ENCODE measurements at places on chromosomes 12 and 14. TPM values are rescaled to one million over a fixed set of nuclear protein-coding genes. Genes with fewer than 3 reads are reported as not detected.
A peak's percentile ranks its signal among the peaks of the same experiment; 100 is the strongest.

Gene KRT82
- not detected for total RNA-seq

GRCh38 chr14:20624495-20625070 lies 16.9 kb downstream of the OR6S1 start:
- no peaks in the 10 kb centered on the region for H3K4me1 ChIP-seq
- no peak overlapping the region for H3K27ac ChIP-seq
- DNase-seq = no peak
- no peaks in the 10 kb centered on the region for H3K36me3 ChIP-seq
- peak overlapping the region; percentile 90 for H3K4me3 ChIP-seq

GRCh38 chr14:24241829-24242443 lies 487 bp downstream of the TINF2 start:
- no peaks in the 10 kb centered on the region for H3K27me3 ChIP-seq
- H3K27ac ChIP-seq = peak overlapping the region; percentile 84
- H3K36me3 ChIP-seq = peaks cover 36% of the 10 kb centered on the region
- H3K4me1 ChIP-seq = peaks cover 4% of the 10 kb centered on the region
- peak; percentile 94 for DNase-seq

DNA sequence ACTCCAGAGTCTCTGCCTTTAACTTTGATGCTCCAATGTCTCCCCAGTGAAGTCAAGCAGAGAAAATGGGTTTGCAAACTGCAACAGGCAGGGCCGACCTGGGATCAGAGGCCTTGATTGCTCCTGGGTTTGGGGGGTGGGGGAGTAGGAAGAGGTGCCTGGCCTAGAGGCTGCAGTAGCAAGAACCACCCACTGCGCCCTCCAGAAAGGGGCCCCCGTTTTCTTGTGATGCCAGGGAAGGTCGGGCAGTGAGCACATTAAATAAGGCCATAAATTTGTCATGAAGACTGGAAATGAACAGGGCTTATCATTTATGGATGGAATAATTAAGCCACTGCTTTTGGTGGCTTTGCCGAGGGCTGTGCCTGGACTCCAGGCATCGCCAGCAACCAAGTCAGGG lies 38.2 kb upstream of the FAM222A start:
- H3K4me3 ChIP-seq = no peak overlapping the region
- no peaks in the 10 kb centered on the region for H3K4me1 ChIP-seq
- no peak for DNase-seq
- H3K27ac ChIP-seq = no peak overlapping the region

Measured in H1 (cell line).